ENCODE measurements at places on chromosomes 6 and 20.

DNA sequence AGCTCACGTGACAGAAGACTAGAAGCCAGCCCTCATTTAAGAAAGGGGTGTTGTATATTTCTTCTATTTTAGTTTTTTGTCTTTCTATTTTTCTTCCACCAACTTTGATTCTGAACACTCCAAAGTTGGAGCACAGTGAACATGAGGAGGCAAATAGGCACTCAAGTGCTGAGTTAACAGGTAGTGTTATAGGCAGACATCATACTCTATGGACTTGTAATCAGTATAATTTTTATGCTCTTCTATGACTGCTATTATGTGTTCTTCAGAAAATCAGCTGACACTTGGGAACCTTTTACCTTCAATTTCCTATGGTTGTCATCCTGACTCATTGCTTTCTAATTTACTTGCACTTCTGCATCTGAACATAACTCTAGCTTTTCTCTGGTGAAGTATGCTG is 396.3 kb upstream of the EYS start:
- DNase-seq = no peak

DNA sequence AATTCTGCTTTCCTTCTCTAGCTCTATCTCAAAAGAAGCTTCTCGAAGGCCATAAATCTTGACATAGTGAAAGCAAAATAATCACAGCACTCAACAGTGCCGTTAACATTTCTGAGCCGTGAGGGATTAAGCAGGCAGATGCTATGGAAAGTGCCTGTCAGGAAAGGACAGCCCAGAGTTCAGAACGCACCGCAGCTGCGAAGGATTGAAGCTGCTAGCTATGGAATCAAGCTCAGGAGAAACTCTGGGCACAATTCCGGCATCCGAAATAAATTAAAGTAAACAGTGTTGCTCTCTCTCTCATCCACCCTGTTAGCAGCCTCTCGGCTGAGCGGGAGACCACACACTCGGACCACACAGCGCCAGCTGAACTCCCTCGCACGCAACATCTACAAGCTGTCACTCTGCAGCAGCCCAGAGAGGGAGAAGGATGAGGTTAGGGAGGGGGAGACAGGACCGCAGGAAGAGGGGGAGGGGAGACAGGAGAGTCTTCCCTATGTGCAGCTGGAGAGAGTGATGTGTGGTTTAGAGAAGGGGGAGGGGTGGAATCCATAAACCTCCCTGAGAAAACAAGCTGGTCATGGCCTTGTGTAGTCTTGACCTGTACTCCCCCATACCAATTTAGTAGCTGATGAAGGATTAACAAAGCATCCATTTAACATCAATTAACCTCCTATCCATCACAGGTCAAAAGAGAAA is 9.0 kb downstream of the EXOC2 start:
- DNase-seq = peak; percentile 55

GRCh38 chr6:37283671-37284151 is 25.8 kb upstream of the TMEM217 start:
- DNase-seq = no peak

GRCh38 chr20:5315807-5316187 is 957 bp downstream of the PROKR2 start:
- DNase-seq = no peak

GRCh38 chr6:37306624-37307222 is 47.1 kb upstream of the RNF8 start:
- no peak for DNase-seq

- DNase-seq = no peak
These were observed 151.1 kb downstream of the TMEM242 start for GRCh38 chr6:157172231-157172701.
